ENCODE measurements at places on chromosomes 3 and 15.
A peak's percentile ranks its signal among the peaks of the same experiment; 100 is the strongest.

DNA sequence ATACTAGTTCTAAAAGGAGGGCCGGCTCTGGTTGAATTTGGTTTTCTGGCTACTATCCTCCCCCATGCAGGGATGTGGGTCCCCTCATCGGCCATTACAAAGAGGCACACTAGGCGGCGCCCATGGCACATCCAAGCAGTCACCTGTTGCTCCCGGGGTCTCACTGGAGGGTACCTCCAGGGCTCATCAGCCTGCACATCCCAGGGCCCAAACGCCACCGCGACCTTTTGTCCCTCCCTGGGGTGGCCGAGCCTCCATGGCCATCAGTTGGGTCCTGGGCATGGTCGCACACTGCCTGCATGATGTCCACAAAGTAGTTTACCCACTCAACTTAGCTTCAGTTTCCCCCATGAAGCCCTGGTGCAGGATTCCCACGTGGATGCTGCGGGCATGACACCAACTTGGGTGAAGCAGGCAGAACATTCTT, 28.3 kb downstream of the IDH3A start:
- peak; percentile 67 for DNase-seq

- DNase-seq, result no peak
These were observed 210.2 kb downstream of the OSBPL10 start for GRCh38 chr3:31770822-31771326.

DNA sequence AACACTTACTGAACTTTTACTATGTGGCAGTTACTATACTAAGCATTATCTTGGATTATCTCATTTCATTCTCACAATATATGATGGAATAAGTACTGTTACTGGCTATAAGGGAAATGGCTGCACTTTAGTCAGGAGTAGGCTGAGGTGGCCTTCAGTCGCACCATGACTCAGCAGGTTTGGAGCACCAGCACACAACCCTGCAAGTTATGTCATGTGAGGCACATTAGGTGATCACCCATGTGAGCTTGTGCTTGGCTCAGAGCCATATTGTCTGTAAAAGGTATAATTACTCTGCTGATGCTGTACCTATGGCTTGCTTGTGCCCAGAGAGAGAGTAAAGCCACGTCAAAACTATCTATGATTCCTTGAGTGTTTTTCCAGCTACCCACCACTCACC, 54.1 kb upstream of the TIPARP start:
- DNase-seq, result peak; percentile 19

- no peak for DNase-seq
These were observed 76.2 kb downstream of the COL8A1 start for GRCh38 chr3:99714575-99714974.

GRCh38 chr15:26176831-26177230, 313.7 kb upstream of the ATP10A start:
- no peak for DNase-seq

DNA sequence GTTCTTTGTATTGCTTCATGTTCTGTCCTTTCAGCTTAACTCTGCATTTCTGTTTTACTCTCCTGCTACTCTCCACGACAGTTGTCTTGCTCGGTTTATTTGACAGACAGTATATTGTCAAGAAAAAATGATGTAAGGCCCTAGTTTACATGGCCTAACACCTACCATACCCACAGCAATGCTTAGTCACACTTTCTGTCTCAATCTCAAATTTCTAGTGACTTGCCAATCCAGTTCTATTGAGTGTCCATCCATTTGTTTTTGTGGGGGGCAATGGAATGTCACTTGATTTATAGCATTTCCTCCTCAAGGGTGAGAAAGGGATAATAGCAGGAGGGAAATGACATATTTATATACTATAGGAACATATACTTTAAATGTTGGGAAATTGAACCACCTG, 676.2 kb downstream of the NAALADL2 start:
- no peak for DNase-seq

DNA sequence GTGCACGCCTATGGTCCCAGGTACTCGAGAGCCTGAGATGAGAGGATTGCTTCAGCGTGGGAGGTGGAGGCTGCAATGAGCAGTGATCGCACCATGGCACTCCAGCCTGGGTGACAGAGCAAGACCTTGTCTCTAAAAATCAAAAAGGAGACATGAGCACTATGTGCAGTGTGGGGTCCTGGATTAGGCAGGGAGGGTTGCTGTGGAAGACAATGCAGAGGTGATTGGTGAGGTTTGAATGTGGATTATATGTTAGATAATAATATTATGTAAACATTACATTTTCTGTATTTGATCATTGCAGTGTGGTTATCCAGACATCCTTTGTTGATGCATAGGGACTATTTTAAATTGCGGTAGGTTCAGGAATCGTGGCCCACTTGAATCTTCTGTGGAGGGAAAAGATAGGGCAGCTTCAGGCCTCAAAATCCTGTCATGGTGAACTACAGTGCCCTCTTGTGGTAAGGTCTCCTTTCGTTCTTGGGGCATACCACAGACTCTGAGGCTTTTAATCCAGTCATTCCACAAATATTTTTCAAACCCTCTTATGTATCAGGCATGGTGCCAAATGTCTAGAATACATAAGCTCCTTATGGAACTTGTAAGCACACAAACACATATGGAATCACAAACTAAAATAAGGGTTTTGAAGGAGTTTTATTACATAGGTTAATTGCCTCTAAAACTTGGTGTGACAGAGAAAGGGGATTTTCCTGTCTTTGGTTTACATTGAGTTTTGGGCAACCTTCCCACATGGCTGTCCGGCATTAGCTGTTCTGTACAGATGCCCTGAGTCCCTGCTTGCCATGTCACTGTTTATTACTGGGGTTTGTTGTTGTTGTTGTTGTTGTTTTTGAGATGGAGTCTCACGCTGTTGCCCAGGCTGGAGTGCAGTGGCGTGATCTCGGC, 37.7 kb downstream of the GPD1L start:
- DNase-seq, result peak; percentile 40

GRCh38 chr15:99605490-99605931, 39.7 kb downstream of the MEF2A start:
- DNase-seq, result no peak

GRCh38 chr3:15331072-15331605, 1.2 kb downstream of the SH3BP5 start:
- DNase-seq, result no peak

DNA sequence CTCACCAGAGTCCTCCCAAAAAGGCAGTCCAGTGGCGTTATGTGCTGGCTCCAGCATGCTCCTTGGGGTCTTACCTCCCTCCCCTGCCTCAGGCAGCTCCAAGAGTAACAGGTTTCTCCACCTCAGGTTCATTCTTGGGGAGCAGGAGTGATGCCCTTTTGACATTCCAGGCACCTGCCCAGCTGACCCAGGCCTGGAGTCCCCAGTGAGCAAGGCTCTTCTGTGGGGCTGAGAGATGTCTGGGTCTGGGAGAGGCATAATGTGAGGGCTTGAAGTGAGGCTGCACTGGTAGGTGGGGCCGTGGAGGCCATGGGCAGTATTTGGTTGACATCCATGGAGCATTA, 15.3 kb downstream of the PXYLP1 start:
- DNase-seq, result no peak

DNA sequence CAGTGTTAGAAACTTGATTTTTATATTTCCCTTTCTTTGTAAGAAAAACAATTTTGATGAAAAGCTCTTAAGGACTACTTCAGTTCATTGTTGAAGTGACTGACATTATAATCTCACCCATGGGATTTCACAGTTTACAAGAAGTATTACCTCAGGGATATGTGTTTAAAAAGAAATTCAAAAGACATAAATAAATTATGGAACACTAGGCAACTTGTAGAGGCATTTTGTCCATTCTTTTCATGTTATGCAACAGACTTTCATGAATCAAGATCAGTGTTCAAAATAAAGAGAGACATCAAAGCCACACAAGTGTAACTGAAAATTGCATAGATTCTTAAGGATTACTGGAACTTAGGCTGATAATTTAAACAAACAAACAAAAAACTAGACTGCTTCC, 196.8 kb upstream of the AGTR1 start:
- no peak for DNase-seq

DNA sequence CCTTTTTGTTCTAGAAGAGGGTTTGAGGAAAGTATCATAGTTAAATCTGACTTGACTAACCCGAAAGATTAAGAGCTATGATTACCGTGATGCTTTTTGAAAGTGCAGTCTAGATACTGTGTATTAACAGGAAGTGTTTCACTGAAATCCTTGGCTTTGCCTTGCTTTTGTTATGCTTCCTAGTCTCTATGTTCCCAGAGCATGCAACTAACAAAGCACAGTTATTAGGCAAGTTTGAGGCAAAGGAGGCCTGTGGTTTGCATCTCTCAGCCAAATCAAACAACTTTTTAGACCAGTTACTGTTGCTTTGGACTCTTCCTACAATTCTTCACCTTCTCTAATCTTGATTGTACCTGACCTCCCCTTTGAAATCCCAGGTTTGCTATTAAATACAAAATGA, 3.9 kb downstream of the LXN start:
- DNase-seq, result no peak

DNA sequence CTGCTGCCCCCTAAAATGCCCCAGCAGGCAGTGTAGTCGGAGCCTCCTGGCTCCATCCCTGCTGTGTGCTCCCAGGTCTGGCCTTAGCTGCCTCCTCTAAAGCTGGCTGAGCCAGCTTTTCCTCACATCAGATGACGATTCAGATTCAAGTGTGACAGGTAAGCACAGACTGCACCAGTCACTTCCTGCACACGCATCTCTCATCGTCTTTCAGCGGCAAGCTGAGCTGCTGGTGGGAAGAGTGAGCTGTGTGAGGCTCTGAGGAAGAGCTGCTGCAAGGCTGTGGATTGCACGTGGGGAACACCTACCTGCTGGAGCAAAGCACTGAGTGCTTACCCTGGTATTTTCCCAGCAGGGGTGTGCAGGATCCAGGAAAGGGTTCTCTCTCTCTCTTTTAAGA, 88.4 kb upstream of the RPL32 start:
- no peak for DNase-seq

- no peak for DNase-seq
These were observed 37.9 kb upstream of the CTSH start for GRCh38 chr15:78982736-78983135.

- DNase-seq, result no peak
These were observed 121.6 kb upstream of the EIF1B start for GRCh38 chr3:40187945-40188344.

DNA sequence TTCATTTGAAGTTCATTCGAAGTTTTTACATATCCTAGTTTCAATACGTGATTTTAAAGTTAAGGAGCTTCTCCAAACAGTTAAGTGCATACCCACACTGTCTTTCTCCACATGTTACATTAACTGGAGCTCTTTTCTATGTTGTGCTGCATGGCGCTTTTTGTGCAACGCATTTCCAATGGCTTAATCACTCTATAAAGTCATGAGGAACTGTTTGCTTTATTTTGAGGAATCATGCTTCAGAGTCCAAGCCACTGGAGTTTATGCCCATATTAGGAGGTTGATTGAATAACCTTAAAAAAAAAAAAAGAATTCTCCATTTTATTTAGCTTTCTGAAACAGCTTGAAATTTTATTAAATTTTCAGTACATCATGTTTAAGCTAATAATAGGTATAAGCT, 109.4 kb upstream of the MBNL1 start:
- DNase-seq, result no peak

DNA sequence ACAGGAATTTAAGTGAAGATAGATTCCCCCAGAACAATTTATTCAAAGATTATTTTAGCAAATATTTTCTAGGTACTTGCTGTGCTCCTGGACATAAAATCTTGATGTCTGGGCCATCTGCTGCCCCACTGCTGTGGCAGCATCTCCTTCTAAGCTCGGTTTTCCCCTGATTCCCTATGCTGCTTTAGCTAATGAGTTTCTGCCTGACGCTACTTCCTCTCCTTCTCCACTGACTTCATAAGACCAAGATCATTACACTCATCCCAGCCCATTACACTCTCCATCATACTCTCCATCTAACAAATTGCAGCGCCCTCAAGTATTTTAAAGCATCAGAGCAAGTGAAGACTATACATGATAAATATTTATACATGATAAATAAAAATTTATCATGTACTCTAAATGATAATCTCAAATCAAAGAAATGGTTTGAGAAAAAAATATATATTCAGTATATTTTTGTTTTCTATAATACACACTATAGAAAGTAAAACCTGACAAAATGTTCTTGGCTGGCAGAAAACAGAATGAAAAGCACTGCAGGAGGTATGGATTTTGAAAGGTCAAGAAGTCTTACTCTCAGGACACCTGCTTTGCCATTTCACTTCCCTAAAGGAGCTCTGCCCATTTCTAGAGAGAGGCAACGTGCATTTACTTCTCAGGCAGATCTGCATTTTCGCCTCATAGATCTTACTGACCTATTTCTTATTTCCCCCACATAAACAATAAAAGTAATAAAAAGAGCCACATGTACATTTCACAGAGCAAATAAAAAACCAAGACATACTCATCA, 232.0 kb downstream of the KCNMB2 start:
- no peak for DNase-seq

GRCh38 chr15:98738689-98739401, 90.5 kb downstream of the IGF1R start:
- DNase-seq, result no peak

DNA sequence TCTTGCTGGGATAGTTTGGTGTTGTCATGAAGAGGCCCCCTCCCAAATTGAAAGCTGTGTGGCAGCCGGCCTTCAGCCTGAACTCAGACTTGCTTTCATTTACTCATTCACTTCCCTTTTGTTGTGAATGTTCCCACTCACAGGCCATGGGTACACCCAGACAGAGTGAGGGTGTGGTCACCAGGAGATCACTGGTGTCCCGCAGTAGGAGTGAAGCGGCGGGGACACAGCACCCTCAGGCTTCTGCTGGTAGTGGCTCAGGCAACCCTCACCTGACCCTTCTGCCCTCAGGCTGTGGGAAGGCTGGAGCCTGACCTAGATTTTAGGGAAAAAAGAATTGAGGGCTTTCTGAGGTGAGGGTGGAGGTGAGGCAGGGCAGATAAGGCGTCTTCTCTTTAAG, 244.4 kb downstream of the SOX2 start:
- no peak for DNase-seq

GRCh38 chr15:25410649-25411048, 28.2 kb downstream of the UBE3A start:
- DNase-seq, result no peak

DNA sequence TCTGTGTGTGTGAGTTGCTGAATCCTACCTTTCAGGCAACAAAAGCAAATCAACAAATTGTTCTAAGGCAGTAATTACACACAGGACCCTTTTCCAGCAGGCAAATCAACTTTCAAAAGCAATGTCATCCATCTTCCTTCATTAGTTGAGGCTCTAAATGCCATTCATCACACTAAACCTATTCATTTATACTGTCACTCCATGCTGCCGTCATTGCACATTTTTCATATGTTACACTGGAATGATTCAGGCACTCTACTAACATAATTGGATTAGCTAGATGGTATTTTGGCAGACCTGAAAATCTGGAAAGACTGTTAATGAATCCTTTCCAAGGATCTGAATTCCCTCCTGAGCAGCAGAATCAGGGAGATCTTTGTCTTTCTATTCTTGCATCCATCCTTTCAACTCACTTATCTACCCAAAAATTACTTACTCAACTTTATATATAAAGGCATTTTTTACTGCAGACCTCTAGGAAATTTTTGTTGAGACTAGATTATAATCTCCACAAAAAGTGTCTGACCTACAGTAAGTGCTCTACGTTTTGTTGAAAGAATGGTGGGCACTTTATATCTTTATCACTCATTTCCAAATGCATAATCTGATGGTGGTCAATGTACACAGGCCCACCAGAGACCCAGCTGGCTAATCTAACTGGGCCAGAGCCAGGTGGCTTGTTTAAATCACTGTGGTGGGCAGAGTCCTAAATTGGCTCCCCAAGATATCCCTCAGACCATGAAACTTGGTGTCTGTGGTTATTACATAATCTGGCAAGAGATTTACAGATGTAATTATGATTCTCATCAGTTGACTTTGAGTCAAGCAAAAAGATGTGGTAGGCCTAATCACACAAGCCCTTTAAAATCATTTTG, 25.0 kb downstream of the MIX23 start:
- peak; percentile 38 for DNase-seq

Data from BE2C (cell line).